ENCODE measurements at places on chromosomes 7 and 10.

DNA sequence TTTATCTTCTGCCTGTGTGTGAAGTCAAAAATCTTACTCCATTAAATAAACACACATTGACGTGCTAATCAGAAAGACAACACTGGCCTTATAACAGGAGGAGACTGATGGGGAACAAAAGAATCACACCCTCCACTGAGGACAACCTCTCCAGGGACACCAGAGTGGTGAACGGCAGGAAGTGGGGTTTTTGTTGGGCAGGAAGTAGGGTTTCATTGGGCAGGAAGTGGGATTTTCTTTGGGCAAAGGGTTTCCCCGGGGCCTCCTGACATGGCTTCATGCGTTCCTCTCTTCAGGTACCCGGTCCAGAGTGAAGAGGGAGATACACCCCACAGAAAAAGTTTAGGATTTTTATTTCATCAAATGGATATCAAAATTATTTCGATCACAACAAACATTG lies 30.6 kb downstream of the ADARB2 start:
- no peak for DNase-seq

DNA sequence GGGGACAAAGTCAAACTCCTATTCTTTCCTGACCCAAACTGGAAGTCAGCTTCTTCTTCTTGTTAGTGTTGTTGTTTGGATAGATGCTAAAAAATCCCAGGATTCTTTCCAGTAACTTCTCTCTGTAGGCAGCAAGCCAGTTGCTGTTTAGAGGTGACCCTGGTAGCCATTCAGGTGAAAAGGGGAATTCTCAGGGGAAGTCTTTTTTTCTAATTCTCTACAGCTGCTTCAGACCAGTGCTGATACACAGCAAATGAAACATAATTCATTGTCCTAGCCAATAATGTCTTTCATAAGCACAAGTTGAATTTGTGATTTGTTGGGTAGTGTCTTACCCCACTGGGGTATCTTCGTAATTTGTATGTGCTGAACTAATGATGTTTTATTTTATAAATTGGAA lies 357.3 kb downstream of the BBS9 start:
- no peak for DNase-seq

DNA sequence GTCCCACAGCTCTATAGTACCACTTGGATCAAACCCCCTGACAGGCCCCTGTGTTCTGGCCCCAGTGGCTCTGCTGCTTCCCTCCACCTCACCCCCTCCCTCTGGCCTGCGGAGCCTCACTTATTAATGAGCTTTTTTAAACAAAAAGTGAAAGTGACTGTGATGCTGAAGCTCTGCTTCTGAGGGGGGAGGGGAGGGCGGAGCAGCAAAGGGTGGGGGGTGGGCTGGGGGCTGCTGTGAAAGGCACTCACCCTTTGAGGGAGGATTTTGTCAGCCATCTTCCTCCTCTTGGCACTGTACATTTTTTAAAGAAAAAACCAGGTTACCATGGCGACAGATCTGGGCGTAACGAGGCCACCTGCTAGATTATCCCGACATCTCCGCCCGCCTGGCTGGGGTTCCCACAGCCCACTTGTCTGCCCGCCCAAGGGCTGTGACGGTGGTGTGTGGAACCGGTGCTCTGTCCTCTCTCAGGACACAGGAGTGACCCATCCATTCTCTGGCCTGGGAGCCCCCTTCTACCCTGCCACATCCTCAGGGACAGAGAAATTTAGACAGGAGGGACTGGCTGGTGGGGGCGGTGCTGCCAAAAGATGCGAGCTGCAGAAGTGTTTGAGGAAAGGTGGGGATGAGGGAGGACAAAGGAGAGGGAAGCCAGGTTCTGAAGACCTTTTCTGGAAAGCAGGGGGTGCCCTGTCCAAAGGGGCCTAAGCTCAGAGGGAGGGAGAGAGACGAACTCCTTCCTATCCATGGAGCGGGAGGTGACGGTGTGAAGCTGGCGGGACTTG lies 4.9 kb downstream of the SMARCD3 start:
- DNase-seq = no peak

DNA sequence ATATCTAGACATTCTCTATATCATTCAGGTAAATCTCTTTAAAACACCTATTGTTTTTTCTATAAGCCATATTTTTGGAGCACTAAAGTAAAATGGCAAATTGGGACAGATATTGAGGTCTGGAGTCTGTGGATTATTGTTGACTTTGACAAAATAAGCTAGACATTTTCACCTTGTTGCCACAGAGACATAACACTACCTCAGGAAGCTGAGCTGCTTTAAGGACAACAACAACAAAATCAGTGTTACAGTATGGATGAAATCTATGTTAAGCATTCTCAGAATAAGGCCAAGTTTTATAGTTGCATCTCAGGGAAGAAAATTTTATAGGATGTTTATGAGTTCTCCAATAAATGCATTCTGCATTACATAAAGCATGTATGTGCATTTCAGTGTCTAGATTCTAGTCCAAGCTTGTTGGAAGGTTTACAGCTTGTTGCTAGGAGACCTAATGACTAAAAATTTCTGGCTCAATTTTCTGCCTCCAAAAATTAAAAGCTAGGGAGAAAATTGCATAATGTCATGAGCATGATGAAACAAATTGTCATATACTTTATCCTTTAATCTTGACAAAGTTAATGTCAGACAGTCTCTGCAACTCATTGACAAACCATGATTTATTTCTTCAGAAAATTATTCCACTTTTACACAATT lies 18.3 kb downstream of the LIPM start:
- peak; percentile 12 for DNase-seq

GRCh38 chr10:47233631-47234030 lies 66.4 kb upstream of the GDF10 start:
- no peak for DNase-seq

DNA sequence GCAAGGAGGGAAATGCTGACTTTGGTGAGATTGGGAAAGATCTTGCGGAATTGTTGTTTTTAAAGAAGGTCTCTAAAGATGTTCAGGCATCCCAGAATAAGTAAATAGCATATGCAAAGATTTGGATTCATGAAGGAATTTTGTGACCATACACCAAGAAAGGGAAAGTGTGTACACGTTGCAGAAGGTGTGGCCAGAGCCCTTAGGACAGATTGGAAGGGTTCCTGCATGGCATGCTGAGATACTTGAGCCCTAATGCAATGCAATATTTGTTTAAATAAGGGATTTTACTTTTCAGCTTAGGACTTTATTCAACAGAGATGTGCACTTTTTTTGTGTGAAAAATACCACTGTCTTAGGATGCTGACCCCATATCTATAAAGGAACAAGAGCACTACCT lies 219.5 kb upstream of the INHBA start:
- DNase-seq = no peak

DNA sequence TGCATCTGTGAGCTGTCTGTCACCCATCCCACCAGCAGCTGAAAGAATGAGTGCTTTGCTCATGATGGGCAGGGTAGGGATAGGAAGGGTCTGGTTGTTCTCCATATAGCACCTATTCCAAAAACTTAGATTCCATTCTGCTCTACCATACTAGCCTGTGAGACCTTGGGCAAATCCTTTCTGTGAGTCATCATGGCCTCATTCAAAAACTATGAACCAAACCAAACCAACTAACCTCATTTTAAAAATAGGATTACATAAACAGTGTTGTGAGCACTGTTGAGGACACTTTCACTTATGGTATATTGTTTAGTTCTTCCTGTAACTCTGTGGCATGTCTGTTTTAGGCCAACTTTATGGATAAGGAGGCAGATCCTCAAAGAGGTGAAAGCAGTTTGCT lies 30.9 kb upstream of the STEAP4 start:
- peak; percentile 25 for DNase-seq

DNA sequence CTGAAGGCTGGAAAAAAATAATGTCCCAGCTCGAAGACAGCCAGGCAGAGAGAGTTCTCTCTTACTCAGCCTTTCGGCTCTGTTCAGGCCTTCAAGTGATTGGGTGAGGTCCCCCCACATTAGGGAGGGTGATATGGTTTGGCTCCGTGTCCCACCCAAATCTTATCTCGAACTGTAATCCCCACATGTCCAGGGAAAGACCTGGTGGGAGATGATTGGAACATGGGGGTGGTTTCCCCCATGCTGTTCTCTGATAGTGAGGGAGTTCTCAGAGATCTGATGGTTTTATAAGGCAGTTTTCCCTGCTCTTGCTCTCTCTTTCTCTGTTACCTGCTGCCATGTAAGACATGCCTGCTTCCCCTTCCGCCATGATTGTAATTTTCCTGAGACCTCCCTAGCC lies 36.6 kb upstream of the LEP start:
- DNase-seq = no peak

Measured in ELR (cell line).